Mammary microvascular endothelial cell (primary cell): ENCODE measurements at places on chromosomes 2 and 18. TPM values are rescaled to one million over a fixed set of nuclear protein-coding genes. Genes with fewer than 3 reads are reported as not detected.

The TRPM8 gene
- total RNA-seq = not detected in 2 replicates

The RTP5 gene
- not detected in 2 replicates for total RNA-seq

The ILKAP gene
- total RNA-seq = 17.8 and 25.6 TPM in 2 replicates

The STAT4 gene
- total RNA-seq = 0.27 TPM in 1 of 2 replicates, not detected in the other

The CDH2 gene
- total RNA-seq = 13.5 and 16.9 TPM in 2 replicates

The SH3BP4 gene
- total RNA-seq = 56.4 and 63.5 TPM in 2 replicates

The COMMD1 gene
- 60.8 and 76.6 TPM in 2 replicates for total RNA-seq

The OTOS gene
- total RNA-seq = not detected in 2 replicates

The FAM110C gene
- total RNA-seq = not detected in 2 replicates

The GPAT2 gene
- 7.6 and 8.3 TPM in 2 replicates for total RNA-seq

The CD28 gene
- not detected in 2 replicates for total RNA-seq

The ADAM23 gene
- total RNA-seq = 4.9 and 5.0 TPM in 2 replicates

The LAMA1 gene
- 0.25 and 0.27 TPM in 2 replicates for total RNA-seq

The CXCR1 gene
- not detected in 2 replicates for total RNA-seq

The ALK gene
- total RNA-seq = not detected in 2 replicates

The PRADC1 gene
- 35.4 and 45.8 TPM in 2 replicates for total RNA-seq

The G6PC2 gene
- not detected in 2 replicates for total RNA-seq

The SULT6B1 gene
- not detected in 2 replicates for total RNA-seq

The CNOT11 gene
- 40.4 and 47.3 TPM in 2 replicates for total RNA-seq

The ST8SIA5 gene
- 0.05 TPM in 1 of 2 replicates, not detected in the other for total RNA-seq

The UGP2 gene
- total RNA-seq = 48.1 and 53.2 TPM in 2 replicates

The RIT2 gene
- not detected in 2 replicates for total RNA-seq

The KIF3C gene
- 10.2 and 10.4 TPM in 2 replicates for total RNA-seq

The MAL gene
- not detected in 2 replicates for total RNA-seq

The CYBRD1 gene
- total RNA-seq = 9.6 and 10.2 TPM in 2 replicates

The C2orf66 gene
- not detected in 2 replicates for total RNA-seq

The OR6B2 gene
- not detected in 2 replicates for total RNA-seq

The HOXD11 gene
- total RNA-seq = 0.10 TPM in 1 of 2 replicates, not detected in the other

The PSMA8 gene
- total RNA-seq = not detected in 2 replicates

The UBXN4 gene
- 40.2 and 51.4 TPM in 2 replicates for total RNA-seq

The CD226 gene
- 0.13 and 1.0 TPM in 2 replicates for total RNA-seq

The PROKR1 gene
- total RNA-seq = not detected in 2 replicates

The EVX2 gene
- total RNA-seq = not detected in 2 replicates

The ZNF513 gene
- 6.8 and 8.6 TPM in 2 replicates for total RNA-seq

The C2orf80 gene
- not detected in 2 replicates for total RNA-seq

The NCKAP5 gene
- 0.13 and 0.49 TPM in 2 replicates for total RNA-seq

The CYS1 gene
- total RNA-seq = 1.3 TPM in 1 of 2 replicates, not detected in the other

The GPR35 gene
- 0.10 TPM in 1 of 2 replicates, not detected in the other for total RNA-seq

The NOSTRIN gene
- 11.0 and 14.2 TPM in 2 replicates for total RNA-seq

The MATN3 gene
- total RNA-seq = 4.0 and 4.1 TPM in 2 replicates

The TMEM17 gene
- total RNA-seq = 1.4 and 2.0 TPM in 2 replicates

The SDC1 gene
- 1.4 and 1.9 TPM in 2 replicates for total RNA-seq

The IL18RAP gene
- total RNA-seq = not detected in 2 replicates

The TPO gene
- total RNA-seq = not detected in 2 replicates

The ADD2 gene
- total RNA-seq = 14.3 and 15.4 TPM in 2 replicates

The AQP12B gene
- total RNA-seq = not detected in 2 replicates

The LYG2 gene
- not detected in 2 replicates for total RNA-seq

The RMDN2 gene
- 1.00 and 1.1 TPM in 2 replicates for total RNA-seq
